ENCODE measurements at places on chromosomes 1 and 21.

- no peak for DNase-seq
These were observed 258.3 kb upstream of the SGIP1 start for GRCh38 chr1:66275601-66276023.

GRCh38 chr1:53122961-53123413, 19.5 kb downstream of the SLC1A7 start:
- peak; percentile 32 for DNase-seq

- no peak for DNase-seq
These were observed 800 bp upstream of the MMP23B start for GRCh38 chr1:1630965-1631781.

DNA sequence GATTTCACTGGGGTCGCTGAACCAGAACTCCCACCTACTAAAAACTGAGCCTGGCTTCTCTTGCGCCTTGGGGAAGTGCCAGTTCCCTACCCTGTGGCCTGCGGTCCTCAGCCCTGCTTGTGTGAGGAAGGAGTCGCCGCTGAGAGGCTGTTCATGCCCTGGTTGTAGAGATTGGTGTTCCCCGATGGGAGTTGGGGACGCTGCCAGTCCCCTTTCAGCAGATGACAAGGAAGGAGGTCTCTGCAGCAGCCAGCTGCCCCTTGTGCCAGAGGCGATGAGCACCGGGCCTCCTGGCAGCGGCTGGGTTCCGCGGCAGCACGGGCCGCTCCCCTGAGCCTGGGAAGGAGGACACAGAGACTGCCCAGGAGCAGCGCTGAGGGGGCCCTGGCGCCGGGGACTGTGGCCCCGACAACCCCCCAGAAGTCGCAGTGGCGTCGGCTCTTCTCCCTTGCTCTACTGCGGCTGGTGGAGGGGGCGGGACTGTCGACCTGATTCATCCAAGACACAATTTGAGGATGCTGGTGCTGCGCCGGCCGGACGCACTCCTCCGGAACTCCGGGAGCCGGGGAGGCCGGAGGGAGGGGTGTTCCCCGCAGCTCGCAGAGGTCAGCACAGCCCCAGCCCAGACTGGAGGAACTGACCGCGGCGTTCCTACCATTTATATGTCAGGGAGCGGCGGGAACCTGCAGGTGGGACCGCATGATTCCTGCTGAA, 12.0 kb upstream of the ADORA3 start:
- DNase-seq: peak; percentile 78

- DNase-seq: no peak
These were observed 28.8 kb downstream of the MEF2D start for GRCh38 chr1:156471496-156472490.

- no peak for DNase-seq
These were observed 29.0 kb upstream of the BATF3 start for GRCh38 chr1:212728606-212729005.

GRCh38 chr21:46020581-46020980, 39.0 kb downstream of the COL6A1 start:
- DNase-seq: no peak

- no peak for DNase-seq
These were observed 209.5 kb downstream of the RERE start for GRCh38 chr1:8607906-8608305.

DNA sequence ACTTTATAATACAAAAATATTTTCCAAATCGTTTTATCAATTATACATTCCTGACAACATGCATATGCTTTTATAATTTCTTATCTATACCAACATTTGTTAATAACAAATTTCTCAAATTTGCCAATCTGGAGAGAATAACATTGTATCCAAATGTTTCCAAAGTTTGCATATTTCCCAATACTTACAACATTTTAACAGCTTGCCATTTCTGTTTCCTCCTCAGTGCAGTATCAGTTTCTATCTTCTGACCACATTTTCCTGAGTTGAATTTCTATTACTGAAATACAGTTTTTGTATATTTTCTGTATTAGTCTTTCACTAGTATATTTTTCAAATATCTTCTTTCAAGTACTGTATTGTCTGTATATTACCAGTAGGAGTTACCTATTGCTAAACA, 1594.3 kb downstream of the PLA2G4A start:
- DNase-seq: no peak
